ENCODE measurements at places on chromosomes 3 and 15.

DNA sequence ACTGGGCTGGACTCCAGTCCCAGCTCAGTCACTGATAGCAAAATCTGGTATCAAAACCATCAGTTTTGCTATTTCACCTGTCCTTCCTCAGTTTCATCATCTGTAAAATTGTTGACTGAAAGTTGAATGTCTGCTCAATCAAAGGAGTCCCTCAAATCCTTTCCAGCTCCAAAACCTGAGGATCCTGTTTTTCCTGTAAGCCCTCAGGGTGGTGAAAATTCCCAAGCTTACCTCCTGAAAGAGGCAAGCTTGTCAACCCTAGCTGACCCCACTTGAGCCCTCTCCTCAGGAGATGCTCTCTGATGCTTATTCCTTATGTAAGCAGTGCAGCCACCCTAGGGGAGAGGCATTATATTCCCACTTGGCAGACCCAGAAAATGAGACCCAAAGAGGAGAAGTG is 82.6 kb downstream of the HMG20A start:
- DNase-seq: no peak

DNA sequence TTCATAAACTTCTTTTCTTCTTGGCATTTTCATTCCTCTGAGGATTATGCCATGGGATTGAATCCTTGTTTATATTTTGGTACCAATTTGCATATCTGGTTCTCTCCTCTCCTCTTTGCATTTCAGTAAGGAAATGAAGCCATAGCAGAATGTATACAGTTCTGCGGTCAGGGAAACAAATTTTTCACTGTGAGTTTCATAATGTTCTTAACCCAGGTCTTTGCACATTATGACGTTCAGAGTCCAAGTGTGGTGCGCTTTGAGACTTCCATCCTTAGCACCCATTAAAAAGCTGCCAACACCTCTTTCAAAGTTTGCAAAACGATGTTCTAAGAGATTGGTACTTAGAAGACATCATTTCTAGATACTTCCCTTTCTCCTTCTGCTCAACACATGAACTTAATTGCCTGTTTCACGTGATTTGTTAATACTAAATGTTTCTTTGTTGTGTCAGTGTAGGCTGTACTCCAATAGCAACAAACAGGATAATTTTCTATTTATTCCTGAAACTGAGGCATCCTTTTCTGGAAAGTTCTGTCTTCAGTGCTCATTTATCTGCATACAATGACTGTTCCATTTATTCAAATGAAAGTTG is 953.1 kb upstream of the NR2F2 start:
- no peak for DNase-seq

- DNase-seq: no peak
Measured at GRCh38 chr3:146446026-146446425, 23.3 kb downstream of the PLSCR2 start.

- DNase-seq: no peak
Measured at GRCh38 chr3:148953094-148953493, 38.2 kb upstream of the GYG1 start.

- no peak for DNase-seq
Measured at GRCh38 chr3:57949785-57950615, 58.2 kb upstream of the FLNB start.

GRCh38 chr15:47609693-47610092 is 107.6 kb upstream of the SEMA6D start:
- no peak for DNase-seq

GRCh38 chr3:102179326-102180177 is 255.3 kb upstream of the ZPLD1 start:
- DNase-seq: no peak

DNA sequence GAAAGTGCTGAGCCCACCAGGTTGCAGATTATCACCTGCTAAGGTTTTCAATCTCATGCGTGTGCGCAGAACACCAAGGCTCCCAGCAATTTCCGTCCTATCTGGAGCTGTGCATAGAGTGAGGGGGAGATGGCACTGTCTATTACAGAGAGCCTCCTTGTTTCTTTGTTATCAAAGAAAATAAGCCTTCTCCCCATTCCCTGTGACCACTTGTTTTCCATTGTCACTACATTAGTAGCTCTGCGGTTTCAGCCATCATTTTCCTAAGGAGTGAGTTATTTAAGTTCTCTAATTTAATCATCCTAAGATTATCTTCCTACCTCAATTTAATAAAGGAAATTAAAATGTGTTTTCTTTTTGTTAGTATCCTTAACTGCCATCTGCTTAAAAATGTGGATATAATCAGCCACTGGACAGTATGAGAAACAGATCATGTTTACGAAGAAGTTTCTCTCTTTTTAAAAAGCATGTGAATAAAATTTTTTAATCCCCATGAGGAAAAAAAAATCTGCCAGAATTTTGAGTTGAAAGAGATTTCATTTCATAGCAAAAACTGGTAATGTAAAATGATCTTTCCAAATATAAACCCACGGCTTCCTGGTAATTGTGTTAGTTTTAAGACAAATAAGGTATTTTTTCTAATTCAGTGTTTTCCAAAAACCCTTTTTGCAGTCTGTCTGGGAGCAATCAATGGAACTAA is 172.3 kb upstream of the UBE2E1 start:
- no peak for DNase-seq

DNA sequence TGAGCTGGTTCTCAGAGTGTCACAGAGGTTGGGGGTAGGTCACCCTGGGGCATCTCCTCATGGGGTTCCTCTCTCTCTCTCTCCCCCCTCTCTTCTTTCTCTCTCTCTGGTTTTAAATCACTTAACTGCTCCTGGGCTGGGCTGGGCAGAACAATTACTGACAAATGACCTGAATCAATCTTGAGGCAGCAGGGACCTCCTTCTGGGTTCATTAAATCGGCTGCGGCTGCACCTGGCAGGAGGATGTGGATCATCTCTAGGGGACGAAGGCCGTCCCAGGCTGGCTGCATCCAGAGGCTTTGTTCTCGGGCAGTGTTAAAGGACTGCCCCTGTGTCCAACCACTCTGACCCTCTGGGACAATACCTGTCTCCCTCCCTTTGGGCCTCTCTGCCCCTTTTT is 143.1 kb downstream of the TLE3 start:
- no peak for DNase-seq

Data from stimulated activated CD8-positive, alpha-beta memory T cell treated with anti-CD3 and anti-CD28 coated beads, Interleukin-4, amount 100 ng/mL, for 4 hours (primary cell).